ENCODE measurements at places on chromosomes 5 and 9.

DNA sequence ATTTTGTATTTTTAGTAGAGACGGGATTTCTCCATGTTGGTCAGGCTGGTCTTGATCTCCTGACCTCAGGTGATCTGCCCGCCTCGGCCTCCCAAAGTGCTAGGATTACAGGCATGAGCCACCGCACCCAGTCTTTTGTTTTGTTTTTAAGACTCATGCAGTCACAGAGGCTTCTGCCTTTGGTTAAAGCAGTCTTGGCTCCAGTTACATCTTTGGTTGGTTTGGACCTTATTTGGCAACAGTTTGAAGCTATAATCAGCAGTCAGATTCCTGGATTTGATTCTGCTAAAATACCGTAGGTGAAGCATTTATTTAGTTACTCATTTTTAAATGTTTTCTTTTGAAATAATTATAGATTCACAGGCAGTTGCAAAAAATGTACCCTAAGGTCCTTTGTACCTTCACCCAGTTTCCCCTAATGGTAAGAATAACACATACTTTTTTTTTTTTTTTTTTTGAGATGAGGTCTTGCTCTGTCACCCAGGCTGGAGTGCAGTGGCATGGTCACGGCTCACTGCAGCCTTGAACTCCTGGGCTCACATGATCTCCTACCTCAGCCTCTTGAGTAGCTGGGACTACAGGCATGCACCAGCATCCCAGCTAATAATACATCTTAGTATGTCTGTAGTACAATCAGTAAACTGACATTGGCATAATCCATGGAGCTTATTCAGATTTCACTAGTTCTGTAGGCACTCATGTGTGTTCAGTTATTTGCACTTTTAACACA lies 15.7 kb downstream of the USP20 start:
- DNase-seq = no peak

- no peak for DNase-seq
Measured at GRCh38 chr5:168990679-168991078, 310.3 kb downstream of the SLIT3 start.

GRCh38 chr9:68500457-68501381 lies 40.0 kb downstream of the TMEM252 start:
- no peak for DNase-seq

DNA sequence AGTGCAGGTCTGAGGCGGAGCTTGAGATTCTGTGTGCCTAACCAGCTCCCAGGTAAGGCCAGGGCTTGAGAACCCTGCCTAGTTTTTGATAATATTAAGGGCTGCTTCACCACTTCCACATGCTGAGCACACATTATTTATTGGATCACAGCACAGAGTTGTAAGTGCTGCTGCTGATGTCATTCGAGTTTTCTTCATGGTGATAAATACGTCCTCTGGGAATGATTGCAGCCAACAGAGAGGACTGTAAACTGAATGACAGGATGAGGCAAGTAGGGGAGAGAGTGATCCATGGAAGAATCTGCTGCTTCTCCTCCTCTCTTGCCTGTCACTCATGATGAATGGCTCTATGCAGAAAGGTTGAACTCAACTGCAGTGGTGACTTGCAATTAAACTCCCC lies 77.9 kb upstream of the VPS13A start:
- no peak for DNase-seq

DNA sequence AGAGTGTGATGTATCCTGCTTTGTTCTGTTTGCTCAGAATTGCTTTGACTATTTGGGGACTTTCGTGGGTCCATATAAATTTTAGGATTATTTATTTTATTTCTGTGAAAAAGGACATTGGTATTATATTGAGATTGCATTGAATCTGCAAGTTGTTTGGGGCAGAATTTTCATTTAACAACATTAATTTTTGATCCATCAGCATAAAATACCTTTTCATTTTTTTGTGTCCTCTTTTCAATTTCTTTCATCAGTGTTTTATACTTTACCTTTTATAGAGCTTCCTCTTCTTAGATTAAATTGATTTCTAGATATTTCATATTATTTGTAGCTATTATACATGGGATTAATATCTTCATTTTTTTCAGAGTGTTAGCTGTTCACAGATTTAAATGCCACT lies 40.8 kb upstream of the FBXL7 start:
- DNase-seq = no peak
